NCI-H774 (cell line): ENCODE measurements at places on chromosomes 7 and 10.

GRCh38 chr10:74888962-74889661 lies 62.7 kb downstream of the KAT6B start:
- no peak for DNase-seq

DNA sequence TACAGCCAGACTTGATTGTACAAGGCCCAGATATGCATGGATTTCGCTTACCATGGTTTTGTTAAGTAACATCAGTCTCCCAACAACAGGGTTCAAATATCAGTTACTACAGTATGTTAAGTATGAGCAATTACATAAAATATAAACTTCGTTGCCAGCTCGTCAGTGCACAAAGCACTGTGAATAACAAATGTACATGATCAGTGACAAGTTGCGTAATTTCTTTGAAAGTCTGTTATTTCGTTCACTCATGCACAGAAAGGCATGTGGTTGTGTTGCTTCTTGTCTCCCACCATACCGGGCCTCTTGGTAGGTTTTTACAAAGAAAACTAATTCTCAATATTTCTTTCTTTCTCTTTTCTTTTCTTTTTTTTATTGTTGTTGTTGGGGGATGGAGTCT lies 12.5 kb upstream of the ZNF487 start:
- no peak for DNase-seq

DNA sequence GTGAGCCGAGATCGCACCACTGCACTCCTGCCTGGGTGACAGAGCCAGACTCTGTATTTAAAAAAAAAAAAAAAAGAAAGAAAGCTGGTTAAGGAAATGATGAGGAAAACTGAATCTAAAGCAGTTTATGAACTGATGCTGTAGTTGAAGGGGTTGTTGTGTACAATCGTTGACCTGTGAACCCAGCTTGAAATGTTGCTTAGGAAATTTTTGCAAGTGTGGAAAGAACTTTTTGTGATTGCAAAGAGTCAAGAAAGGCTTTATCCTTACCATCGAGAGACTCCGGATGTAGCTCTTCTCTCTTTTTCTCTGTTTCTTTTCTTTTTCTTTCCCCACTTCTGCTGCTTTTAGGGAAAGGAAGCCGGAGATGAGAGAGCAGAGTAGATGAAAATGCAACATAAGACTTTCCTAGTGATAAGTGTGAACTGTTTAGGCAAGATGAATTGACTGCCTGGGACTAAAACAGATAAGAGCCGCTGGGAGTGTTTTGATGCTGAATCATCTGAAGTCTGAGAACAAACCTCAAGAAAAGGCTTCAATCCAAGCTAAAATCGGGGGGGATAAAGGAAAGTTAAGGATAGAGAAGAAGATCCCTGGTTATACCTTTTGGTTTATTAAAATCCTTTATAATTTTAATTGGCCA lies 69.0 kb downstream of the TAF3 start:
- no peak for DNase-seq

DNA sequence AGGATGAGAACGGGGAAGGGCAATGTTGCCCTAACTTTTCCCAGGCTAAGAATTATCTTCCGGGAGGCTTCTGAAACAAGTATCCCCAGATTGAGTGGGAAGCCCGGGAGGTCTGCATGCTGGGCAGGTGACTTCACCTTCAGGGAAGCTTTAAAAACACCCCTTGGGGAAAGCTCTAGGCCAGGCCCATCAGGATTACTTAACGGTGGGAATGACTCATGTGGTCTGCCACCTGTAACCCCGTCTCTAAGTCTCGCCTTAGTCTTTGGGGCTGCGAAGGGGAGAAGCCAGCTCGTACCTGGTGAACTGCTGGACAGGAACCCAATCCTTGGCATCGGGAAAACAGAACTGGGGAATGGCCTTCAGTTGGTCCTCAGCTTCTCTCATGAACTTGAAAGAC lies 80.1 kb upstream of the MKRN1 start:
- no peak for DNase-seq

GRCh38 chr7:73768641-73769480 lies 1.2 kb downstream of the CLDN3 start:
- DNase-seq: no peak

DNA sequence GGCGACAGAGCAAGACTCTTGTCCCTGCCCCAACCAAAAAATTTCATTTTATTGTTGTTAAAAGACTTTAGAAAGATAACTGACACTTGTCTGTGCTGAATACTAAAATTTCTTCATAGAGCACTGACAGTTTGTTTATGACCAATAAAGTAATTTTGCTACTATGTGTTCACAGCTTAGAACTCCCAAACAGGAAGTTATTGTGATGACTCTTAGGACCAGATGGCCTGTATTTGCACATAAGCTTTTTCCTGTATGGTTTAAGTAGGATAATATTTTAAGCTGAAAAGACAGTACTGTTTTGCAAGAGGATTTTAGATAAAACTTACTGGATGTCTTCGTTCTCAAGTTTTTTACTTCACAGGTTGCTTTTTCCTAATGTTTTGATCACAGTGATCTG lies 80.7 kb downstream of the MMRN2 start:
- no peak for DNase-seq

DNA sequence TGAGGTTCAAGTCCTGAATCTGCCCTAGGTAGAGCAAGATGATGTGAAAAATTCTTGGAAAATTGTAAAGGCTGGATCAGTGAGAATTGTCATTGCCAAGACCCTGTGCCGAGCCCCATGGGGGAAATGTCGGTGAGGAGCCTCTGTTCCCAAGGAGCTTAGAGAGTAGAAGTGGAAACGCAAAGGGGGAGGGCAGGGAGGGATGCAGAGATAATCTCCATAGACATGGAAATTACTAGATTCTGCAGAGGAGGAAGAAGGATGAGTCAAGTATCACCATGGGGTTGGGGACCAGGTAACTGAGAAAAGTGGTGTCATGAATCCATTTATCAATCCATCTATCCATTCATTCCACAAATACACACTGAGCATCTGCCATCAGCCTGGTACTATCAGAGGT lies 26.0 kb downstream of the DUSP5 start:
- no peak for DNase-seq

GRCh38 chr10:79181698-79182521 lies 113.1 kb downstream of the ZMIZ1 start:
- no peak for DNase-seq

- DNase-seq: no peak
Observed at GRCh38 chr7:13981070-13981469, 8.4 kb downstream of the ETV1 start.

DNA sequence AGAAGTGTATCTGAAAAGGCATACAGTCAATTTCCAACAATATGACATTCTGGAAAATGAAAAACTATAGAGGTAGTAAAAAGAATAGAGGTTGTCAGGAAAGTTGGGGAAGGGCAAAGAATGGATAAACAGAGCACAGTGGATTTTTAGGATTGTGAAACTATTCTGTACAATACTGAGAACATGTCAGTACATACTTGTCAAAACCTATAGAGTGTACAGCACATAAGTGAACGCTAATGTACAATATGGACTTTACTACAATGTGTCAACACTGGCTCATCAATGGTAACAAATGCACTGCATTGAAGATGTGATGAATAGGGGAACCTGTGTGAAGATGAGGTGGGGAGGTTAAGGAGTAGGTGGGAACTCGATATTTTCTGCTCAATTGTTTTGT lies 483.0 kb upstream of the PFKP start:
- DNase-seq: no peak

- peak; percentile 73 for DNase-seq
Observed at GRCh38 chr7:70856901-70857630, 274.9 kb upstream of the GALNT17 start.

GRCh38 chr10:30365278-30365677 lies 16.2 kb upstream of the MTPAP start:
- no peak for DNase-seq

- no peak for DNase-seq
Observed at GRCh38 chr10:35234073-35234472, 102.2 kb upstream of the CCNY start.

- DNase-seq: no peak
Observed at GRCh38 chr10:91434041-91434440, 23.9 kb downstream of the HECTD2 start.

DNA sequence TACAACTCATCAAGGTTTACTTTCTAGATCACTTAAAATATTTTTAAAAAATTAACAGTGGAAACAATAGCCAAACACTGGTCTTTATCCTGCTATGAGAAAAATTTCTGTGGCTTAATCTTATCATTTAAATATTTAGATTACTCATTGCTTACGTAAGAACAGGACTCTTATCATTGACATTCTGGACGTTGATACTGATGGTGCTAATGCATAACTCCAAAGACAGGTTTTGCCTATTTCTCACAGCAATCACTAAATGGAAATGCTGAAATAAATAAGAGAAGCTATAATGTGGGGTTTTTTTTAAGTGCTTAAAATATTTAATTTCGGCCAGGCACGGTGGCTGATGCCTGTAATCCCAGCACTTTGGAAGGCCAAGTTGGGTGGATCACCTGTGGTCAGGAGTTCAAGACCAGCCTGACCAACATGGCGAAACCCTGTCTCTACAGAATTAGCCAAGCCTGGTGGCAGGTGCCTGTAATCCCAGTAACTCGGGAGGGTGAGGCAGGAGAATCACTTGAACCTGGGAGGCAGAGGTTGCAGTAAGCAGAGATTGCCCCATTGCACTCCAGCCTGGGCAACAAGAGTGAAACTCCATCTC lies 195.0 kb downstream of the HGF start:
- DNase-seq: no peak

GRCh38 chr10:86871563-86872183 lies 85.7 kb downstream of the MMRN2 start:
- no peak for DNase-seq

DNA sequence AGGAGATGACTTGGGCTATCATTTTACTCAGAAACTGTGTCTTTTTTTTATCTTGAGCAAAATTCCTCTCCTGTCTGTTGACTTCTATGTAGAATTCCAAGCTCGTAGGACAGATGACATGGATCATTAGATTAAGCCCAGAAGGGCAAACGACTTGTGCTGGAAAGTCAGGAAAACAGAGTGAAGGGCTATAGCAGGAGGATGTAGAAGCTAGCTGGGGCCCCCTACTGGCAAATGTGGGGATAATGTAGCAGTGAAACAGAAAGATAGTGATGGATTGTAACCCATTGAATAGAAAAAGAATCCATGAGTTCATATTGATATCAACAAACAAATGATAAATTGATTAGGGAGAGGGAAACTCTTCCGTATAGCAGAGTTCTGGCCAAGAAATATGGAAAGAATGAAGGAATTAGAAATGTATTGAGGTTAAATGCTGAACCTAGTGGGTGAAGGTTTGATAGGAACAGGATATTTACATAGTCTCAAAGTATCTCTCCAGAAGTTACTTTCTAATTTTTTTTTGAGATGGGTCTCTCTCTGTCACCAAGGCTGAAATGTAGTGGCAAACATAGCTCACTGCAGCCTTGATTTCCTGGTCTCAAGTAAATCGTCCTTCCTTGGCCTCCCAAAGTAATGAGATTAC lies 103.6 kb downstream of the LYZL1 start:
- DNase-seq: peak; percentile 27

- DNase-seq: peak; percentile 31
Observed at GRCh38 chr7:128405471-128406313, 4.1 kb downstream of the IMPDH1 start.

- no peak for DNase-seq
Observed at GRCh38 chr7:66257481-66257880, 52.3 kb downstream of the TPST1 start.

- peak; percentile 92 for DNase-seq
Observed at GRCh38 chr7:74525881-74526280, 72.2 kb downstream of the GTF2IRD1 start.

- no peak for DNase-seq
Observed at GRCh38 chr10:124436191-124436638, 13.6 kb downstream of the NKX1-2 start.

GRCh38 chr10:34697351-34698247 lies 117.5 kb downstream of the PARD3 start:
- no peak for DNase-seq

GRCh38 chr10:118145256-118145655 lies 98.5 kb upstream of the RAB11FIP2 start:
- no peak for DNase-seq

- DNase-seq: no peak
Observed at GRCh38 chr7:143013473-143013872, 13.5 kb downstream of the OR9A2 start.

GRCh38 chr7:129750501-129750900 lies 139.0 kb downstream of the NRF1 start:
- no peak for DNase-seq

DNA sequence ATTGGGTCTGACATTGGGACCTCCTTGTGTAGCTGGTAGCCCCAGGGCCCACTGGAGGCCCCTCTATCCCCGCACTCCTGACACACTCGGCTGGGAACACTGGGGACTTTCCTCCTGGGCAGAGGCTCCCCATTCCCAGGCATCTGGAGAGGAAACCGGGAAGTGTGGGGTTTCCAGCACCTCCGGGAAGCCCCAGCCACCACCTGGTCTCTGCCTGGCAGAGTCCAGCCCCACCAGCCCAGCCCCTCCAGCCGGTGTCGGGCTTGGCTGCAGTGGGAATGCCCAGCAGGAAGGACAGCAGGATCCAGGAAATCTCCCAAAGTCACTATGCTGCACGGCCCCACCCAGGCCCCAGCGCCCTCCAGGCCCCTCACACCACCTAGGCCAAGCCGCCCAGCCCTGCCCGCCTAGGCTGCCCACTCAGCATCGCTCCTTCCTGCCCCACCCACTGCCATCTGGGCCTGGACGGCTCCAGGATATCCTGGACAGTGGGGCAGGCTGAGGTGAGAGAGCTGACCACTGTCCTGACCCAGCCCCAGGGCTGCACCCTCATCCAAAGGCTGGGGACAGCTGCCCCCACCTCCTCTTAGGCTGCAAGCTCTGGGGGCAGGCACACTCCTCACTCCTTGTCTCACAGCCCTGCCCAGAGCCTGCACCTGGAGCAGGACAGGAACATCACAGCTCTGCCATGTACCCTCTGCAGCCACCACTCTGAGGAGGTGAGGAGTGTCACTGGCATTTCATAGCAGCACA lies 11.8 kb downstream of the RASGEF1A start:
- DNase-seq: no peak

DNA sequence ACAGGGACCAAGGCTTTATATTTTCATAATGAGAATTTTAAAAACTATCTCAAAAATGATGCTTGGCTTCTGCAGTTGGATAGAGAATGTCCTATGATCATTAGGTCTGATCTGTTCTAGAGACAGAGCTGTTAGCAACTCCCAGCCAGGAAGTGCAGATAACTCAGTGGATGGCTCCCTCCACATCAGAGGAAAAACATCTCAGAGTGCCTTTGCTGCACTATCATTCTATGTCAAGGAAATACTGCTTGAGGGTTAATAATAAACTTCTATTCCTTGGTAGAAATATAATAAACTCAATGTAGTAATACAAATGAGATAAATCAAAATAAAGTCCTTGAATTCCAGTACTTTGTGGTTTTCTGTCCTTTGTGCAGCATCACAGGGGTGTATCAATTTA lies 78.0 kb upstream of the BET1 start:
- no peak for DNase-seq

DNA sequence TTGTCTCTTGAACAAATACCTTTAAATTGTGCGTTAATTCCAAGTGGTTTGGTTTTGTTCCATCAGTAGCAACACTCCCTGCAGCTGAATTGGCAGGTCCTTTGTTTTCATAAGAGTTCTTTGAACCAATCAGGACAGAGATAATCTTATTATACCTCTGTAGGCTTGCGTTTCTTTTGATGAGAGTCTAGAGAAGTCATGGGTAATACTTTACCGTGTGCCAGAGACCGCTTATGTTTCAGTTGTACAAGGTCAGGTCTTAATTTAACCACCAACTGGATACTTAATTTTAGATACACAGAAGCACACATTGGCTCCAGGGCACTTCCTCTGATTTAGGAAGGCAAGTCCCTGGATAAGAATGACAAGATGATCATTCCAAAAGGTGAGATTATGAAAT lies at the start of gene ASB15:
TSS of gene ASB15 (plus strand) at position 292 of the 400 bp plus-strand sequence. CDS start 12,682 bp downstream, outside the sequence.
- DNase-seq: no peak

- no peak for DNase-seq
Observed at GRCh38 chr10:77679217-77679616, 41.6 kb upstream of the KCNMA1 start.

GRCh38 chr7:47509571-47509970 lies 72.3 kb downstream of the TNS3 start:
- no peak for DNase-seq
